Astrocyte (in vitro differentiated cells and primary cell): ENCODE measurements at places on chromosomes 1 and 21. TPM values are rescaled to one million over a fixed set of nuclear protein-coding genes. Genes with fewer than 3 reads are reported as not detected.

UBR4 gene
- total RNA-seq, result 133 and 153 TPM in 2 replicates

GRCh38 chr1:156337052-156337887 is 822 bp downstream of the CCT3 start:
- H3K4me1 ChIP-seq, result peaks cover 17% of the 10 kb centered on the region
- H3K27ac ChIP-seq, result peak overlapping the region; percentile 76
- H3K4me3 ChIP-seq, result peak overlapping the region; percentile 93
- H3K36me3 ChIP-seq, result peaks cover 35% of the 10 kb centered on the region
- DNase-seq, result no peak

ACTL8 gene
- 1.3 and 2.0 TPM in 2 replicates for total RNA-seq

DNA sequence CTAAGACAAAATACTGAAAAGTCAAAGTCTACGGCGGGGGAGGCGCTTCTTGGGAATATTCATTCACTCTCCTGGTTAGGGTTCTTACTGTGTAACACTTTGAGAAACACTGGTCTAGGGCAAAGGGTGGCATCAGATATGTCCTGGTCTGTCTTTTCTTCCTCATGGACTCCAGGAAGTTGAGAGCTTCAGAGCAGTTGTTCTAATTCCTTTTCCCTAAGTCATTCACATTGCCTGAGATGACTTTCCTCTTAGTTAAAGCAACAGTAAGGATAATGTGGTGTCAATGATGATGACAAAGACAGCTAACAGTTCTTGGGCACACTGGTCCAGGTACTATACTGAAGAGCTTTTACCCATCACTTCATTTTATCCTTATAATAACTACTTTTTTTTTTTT is 27.0 kb downstream of the FGGY start:
- H3K27ac ChIP-seq, result no peak overlapping the region
- H3K36me3 ChIP-seq, result no peaks in the 10 kb centered on the region
- no peak for DNase-seq
- no peaks in the 10 kb centered on the region for H3K4me1 ChIP-seq

DNA sequence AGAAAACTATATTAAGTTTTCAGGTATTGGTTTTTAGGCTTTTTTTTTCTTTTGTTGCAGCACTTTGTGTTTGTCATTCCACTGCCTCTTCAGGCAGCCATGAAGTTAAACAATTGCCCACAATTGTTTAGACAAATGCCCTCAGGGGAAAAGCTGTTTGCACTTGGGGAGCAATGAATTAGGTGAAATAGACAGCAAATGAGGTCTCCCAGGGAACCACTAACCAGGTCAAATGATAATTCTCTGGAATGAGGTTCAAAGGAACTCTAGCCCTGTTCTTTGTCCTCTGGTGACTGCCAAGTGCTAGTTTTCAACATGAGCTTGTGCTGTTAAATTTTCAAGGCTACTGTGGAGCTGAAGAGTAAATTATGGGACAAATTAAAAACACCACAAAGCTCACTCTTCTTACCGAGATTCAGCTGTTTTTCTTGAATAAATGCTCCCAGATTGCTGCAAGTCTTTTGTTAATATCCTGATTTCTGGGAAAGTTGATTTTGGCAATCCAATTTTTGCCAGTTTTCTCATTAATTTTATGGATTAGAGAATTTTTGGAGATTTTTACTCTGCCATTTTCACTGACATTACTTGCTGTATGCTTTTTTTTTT is 15.1 kb upstream of the MAB21L3 start:
- no peak overlapping the region for H3K27ac ChIP-seq
- DNase-seq, result no peak
- no peak overlapping the region for H3K4me3 ChIP-seq

CNKSR1 gene
- 4.2 and 5.0 TPM in 2 replicates for total RNA-seq

LMX1A gene
- not detected in 2 replicates for total RNA-seq

DNA sequence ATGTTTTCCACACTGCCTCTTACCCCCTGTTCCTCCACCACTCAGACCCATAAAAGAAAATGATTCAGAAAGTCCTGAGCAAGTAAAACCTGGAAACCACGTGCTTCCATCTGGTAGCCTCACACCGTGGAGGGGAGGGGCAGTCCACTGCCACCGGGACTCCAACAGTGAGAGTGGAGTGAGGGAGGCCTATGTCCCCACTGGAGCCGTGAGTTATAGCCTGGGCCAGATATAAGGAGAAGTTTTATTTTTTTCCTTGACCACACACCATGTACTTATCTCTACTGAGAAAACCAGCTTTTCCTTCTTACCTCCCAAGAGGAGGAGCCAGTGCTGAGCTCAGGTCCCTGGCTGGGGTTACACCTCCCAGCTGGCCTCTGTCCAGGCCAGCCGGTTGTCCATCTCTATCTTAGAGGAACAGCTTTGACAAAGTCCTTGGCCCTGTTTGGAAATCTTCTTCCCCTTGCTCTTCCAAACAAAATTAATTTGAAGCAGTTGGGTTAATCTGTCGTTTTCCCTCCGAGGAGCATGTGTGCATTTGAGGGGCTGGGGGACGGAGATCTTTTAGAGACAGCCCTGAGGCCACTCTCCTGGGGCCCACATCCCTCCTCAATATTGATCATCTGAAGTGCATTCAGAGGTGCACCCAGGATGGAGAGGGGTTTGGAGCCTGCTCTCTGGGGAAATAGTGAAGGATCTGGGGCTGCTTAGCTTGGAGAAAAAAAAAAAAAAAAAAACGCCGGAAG is 49.1 kb upstream of the SERBP1 start:
- no peaks in the 10 kb centered on the region for H3K36me3 ChIP-seq
- no peaks in the 10 kb centered on the region for H3K27me3 ChIP-seq
- H3K4me1 ChIP-seq, result no peaks in the 10 kb centered on the region
- DNase-seq, result peak; percentile 28
- no peak overlapping the region for H3K4me3 ChIP-seq
- no peak overlapping the region for H3K27ac ChIP-seq

- H3K4me1 ChIP-seq, result no peaks in the 10 kb centered on the region
- peak; percentile 94 for DNase-seq
- H3K4me3 ChIP-seq, result no peak overlapping the region
These were observed 347.8 kb downstream of the DUSP10 start for GRCh38 chr1:221394011-221394544.

GRCh38 chr1:156664767-156665411 is 12.3 kb downstream of the NES start:
- DNase-seq, result no peak
- no peaks in the 10 kb centered on the region for H3K36me3 ChIP-seq
- H3K27ac ChIP-seq, result no peak overlapping the region

GRCh38 chr1:248886237-248886895 is 19.7 kb upstream of the PGBD2 start:
- no peak overlapping the region for H3K4me3 ChIP-seq
- DNase-seq, result peak; percentile 60
- no peaks in the 10 kb centered on the region for H3K4me1 ChIP-seq
- no peaks in the 10 kb centered on the region for H3K27me3 ChIP-seq

DDI2 gene
- 24.1 and 26.1 TPM in 2 replicates for total RNA-seq

TMEM269 gene
- total RNA-seq, result 0.07 and 0.09 TPM in 2 replicates

- H3K27me3 ChIP-seq, result no peaks in the 10 kb centered on the region
- no peak for DNase-seq
- H3K27ac ChIP-seq, result peak overlapping the region; percentile 34
These were observed 177.1 kb upstream of the EDN2 start for GRCh38 chr1:41661428-41662060.

GRCh38 chr1:231016234-231016633 is 23.8 kb downstream of the FAM89A start:
- H3K36me3 ChIP-seq, result no peaks in the 10 kb centered on the region
- H3K4me1 ChIP-seq, result peaks cover 6% of the 10 kb centered on the region
- no peaks in the 10 kb centered on the region for H3K27me3 ChIP-seq
- H3K27ac ChIP-seq, result no peak overlapping the region
- H3K4me3 ChIP-seq, result no peak overlapping the region
- no peak for DNase-seq

NPPA gene
- not detected in 2 replicates for total RNA-seq

- H3K27ac ChIP-seq, result no peak overlapping the region
- peak overlapping the region; percentile 45 for H3K4me3 ChIP-seq
- no peak for DNase-seq
These were observed 2.0 kb downstream of the EFHD2 start for GRCh38 chr1:15411593-15412137.

DNA sequence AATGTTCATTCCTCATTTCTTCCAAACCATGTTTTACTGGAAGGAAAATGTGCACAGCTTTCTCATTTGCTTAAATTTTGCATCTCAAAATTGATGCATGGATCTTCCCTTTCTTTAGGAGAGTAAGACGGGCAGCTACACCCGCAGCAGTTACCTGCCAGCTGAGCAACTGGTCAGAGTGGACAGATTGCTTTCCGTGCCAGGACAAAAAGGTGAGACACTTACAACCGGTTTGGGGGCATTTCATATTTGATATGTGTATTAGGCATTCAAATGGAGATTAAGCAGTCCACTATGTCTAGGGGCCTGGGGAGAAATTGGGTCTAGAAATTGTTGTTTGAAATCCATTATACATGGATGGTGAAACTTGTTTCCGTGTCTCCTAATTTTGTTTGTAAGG is 12.9 kb downstream of the C8A start:
- no peaks in the 10 kb centered on the region for H3K27me3 ChIP-seq
- no peak for DNase-seq
- H3K4me3 ChIP-seq, result no peak overlapping the region

GRCh38 chr1:234659538-234659937 is 49.6 kb upstream of the IRF2BP2 start:
- DNase-seq, result peak; percentile 72
- H3K27ac ChIP-seq, result peak overlapping the region; percentile 93

DNA sequence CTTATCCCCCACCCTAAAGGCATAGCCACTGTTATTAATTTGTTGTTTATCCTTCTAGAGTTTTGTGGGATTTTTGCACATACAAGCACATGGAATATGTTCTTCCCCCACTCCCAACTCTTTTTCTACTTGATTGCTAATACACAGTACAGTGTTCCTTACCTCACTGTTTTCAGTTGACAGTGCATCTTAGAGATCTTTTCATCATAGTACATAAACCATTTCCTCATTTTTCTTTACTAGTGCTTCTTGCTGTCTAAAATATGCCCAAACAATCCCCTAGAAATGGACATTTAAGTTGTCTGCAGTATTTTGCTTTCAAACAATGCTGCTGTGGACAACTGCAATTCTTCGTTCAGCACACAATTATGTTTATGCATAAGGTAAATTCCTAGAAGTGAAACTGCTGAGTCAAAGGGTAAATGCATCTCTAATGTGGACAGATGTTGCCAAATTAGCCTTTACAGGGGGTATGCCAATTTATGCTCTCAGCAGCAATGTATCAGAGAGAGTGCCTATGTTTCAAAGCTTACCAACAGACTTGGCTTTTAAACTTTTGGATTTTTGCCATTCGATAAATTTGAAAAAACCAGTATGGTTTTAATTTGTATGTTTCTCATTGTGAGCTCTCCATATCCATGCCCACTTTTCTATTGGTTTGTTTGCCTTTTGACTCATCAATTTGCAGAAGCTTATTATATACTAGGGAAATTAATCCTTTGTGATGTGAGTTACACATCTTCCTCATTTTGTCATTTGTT is 132.6 kb downstream of the MRPS6 start:
- peaks cover 3% of the 10 kb centered on the region for H3K27me3 ChIP-seq
- no peak for DNase-seq
- H3K4me3 ChIP-seq, result no peak overlapping the region
- no peaks in the 10 kb centered on the region for H3K36me3 ChIP-seq
- peaks cover 14% of the 10 kb centered on the region for H3K4me1 ChIP-seq
- no peak overlapping the region for H3K27ac ChIP-seq

REN gene
- not detected in 2 replicates for total RNA-seq

TRIM67 gene
- total RNA-seq, result 0.89 and 1.1 TPM in 2 replicates

GRCh38 chr1:94821636-94822305 is 1.6 kb downstream of the SLC44A3 start:
- DNase-seq, result no peak
- peaks cover 9% of the 10 kb centered on the region for H3K27me3 ChIP-seq
- H3K4me3 ChIP-seq, result no peak overlapping the region
- H3K4me1 ChIP-seq, result peaks cover 5% of the 10 kb centered on the region
- H3K36me3 ChIP-seq, result no peaks in the 10 kb centered on the region

- H3K27ac ChIP-seq, result no peak overlapping the region
- no peak overlapping the region for H3K4me3 ChIP-seq
- H3K27me3 ChIP-seq, result no peaks in the 10 kb centered on the region
- no peaks in the 10 kb centered on the region for H3K36me3 ChIP-seq
- H3K4me1 ChIP-seq, result no peaks in the 10 kb centered on the region
These were observed 320.8 kb downstream of the PTPRC start for GRCh38 chr1:198959676-198960075.

EIF2D gene
- total RNA-seq, result 27.3 and 33.6 TPM in 2 replicates

- no peak overlapping the region for H3K4me3 ChIP-seq
- H3K27me3 ChIP-seq, result no peaks in the 10 kb centered on the region
- peaks cover 33% of the 10 kb centered on the region for H3K4me1 ChIP-seq
- peak overlapping the region; percentile 79 for H3K27ac ChIP-seq
These were observed 123.3 kb upstream of the SLC45A1 start for GRCh38 chr1:8194481-8195227.

- H3K36me3 ChIP-seq, result no peaks in the 10 kb centered on the region
- no peak overlapping the region for H3K27ac ChIP-seq
- H3K4me1 ChIP-seq, result no peaks in the 10 kb centered on the region
- H3K27me3 ChIP-seq, result no peaks in the 10 kb centered on the region
- DNase-seq, result no peak
These were observed 200.7 kb upstream of the GRIK3 start for GRCh38 chr1:37234941-37235418.

GRCh38 chr1:58585581-58586151 is 8.6 kb upstream of the TACSTD2 start:
- H3K27ac ChIP-seq, result peak overlapping the region; percentile 81
- no peak overlapping the region for H3K4me3 ChIP-seq
- H3K27me3 ChIP-seq, result no peaks in the 10 kb centered on the region
- H3K4me1 ChIP-seq, result peaks cover 35% of the 10 kb centered on the region
- H3K36me3 ChIP-seq, result no peaks in the 10 kb centered on the region

GRCh38 chr21:38756746-38757145 is 49.0 kb upstream of the ETS2 start:
- no peaks in the 10 kb centered on the region for H3K36me3 ChIP-seq
- no peaks in the 10 kb centered on the region for H3K27me3 ChIP-seq
- H3K27ac ChIP-seq, result peak overlapping the region; percentile 65

DNA sequence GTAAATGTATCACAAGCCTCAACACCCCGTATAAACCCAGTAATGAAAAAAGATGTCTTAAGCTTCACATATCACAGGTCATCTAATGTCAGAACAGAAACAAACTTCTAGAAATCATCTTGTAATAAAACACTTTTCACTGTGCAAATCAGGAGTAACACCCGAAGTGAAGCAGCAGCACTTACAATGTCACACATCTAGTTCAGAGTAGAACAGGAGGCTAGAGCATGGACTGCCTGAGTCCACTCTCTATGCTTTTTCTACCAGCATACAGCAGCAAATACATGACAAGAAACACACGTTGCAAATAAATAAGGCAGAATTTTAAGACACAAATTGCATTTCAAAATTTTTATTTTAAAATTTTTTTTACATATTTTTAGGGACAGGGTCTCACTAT is 57.2 kb downstream of the AKT3 start:
- no peak overlapping the region for H3K27ac ChIP-seq
- H3K4me3 ChIP-seq, result no peak overlapping the region
- no peaks in the 10 kb centered on the region for H3K4me1 ChIP-seq
- no peak for DNase-seq
- no peaks in the 10 kb centered on the region for H3K27me3 ChIP-seq

- no peaks in the 10 kb centered on the region for H3K27me3 ChIP-seq
- H3K4me1 ChIP-seq, result peaks cover 33% of the 10 kb centered on the region
- H3K36me3 ChIP-seq, result no peaks in the 10 kb centered on the region
- H3K4me3 ChIP-seq, result no peak overlapping the region
- H3K27ac ChIP-seq, result no peak overlapping the region
These were observed 11.4 kb upstream of the ZSCAN20 start for GRCh38 chr1:33460947-33461629.

ZMYND12 gene
- total RNA-seq, result 0.23 TPM in 1 of 2 replicates, not detected in the other
